Tongue (tissue), 3 donors: ENCODE measurements at places on chromosomes 5 and 9. TPM values are rescaled to one million over a fixed set of nuclear protein-coding genes. Genes with fewer than 3 reads are reported as not detected.

DNA sequence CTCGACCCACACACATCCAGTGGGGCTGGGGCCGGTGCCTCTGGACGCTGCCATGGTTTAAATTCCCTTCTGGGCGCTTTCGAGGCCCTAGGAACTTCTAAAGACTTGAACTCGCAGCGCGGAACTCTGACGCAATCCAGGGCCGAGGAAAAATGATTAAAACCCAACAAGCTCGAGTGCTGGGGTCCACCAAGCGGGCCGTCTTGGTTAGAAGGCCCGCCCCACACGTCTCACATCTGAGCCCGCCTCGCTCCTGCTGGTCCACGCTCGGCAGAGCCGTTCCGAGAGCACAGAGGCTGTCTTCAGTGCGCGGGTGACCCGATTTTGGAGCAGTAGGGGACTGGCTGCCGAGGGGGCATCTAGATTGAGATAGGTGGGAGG lies 1.5 kb downstream of the CRHBP start:
- no peak for DNase-seq

GRCh38 chr9:37432020-37432419 lies 9.5 kb downstream of the GRHPR start:
- no peak for DNase-seq

DNA sequence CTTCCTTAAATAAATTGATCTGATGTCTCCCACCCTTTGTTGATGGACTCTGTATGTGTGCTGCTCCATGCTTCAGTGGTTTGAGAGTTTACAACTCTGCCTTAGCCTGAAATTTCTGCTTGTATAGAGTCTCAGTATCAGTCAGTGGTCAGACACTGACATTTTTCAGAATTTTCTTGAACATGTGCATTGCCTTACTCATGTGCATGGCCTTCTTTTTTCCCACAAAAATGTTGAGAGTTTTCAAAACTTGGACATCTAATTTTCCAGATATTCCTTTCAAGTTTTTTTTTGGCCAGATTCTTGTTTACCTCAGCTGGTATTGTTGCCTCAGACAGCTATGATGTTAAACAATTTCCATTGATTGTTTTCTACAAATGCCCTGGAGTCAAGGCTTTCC lies 427.1 kb upstream of the CHD1 start:
- no peak for DNase-seq

GRCh38 chr9:224026-224425 lies 9.4 kb downstream of the DOCK8 start:
- DNase-seq, result no peak

- DNase-seq, result peak; percentile 76
These were observed at the start of gene TJP2 for GRCh38 chr9:69173891-69174615. Gene TJP2 (plus strand): TSS chr9:69174277. CDS start chr9:69174373, 96 bp downstream.

DNA sequence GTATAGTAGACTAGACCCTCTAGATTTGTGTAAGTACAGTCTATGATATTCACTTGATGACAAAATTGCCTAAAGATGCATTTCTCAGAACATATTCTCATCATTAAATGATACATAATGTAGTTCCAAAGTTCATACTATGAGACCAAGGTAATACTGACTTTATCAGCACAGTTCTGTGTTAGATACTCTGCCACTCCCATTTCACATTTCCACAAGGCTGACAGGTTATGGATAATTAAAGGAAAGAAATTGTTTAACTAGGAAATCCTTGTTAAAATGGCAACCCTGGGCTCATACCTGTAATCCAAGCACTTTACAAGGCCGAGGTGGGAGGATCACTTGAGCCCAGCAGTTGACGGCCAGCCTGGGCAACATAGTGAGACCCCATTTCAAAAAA lies 33.6 kb downstream of the TYRP1 start:
- no peak for DNase-seq

DNA sequence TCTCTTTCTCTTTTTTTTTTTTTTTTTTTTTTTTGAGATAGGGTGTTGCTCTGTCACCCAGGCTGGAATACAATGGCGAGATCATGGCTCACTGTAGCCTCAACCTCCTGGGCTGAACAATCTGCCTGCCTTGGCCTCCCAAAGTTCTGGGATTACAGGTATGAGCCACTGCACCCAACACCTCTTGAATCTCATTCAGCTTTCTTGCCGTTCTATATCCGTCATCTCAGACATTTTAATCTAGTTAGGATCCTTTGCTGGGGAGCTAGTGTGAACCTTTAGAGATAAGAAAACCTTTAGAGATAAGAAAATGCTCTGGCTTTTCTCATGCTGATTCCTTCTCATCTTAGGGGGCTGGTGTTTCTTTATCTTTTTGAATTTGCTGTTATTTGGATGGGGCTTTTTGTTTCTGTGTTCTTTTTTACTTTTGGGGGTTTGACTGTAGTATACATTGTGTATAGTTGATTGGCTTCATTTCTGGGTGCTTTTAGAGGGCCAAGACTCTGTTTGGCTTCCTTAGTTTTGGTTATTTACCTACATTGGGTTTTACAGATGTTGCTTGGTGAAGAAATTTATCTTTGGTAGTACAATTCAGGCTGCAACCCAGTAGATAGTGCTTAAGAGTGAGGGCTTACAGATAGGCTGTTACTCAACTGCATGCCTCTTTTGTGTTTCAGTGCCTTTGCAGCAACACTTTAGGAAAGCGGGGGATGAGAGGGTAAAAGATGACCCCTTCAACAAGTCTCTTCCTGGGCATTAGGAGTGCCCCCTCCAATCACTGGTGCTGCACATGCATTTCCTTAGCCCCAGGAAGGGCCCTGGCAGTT lies 41.9 kb upstream of the SLC36A1 start:
- DNase-seq, result no peak

GRCh38 chr5:89097103-89097502 lies 214.1 kb upstream of the MEF2C start:
- DNase-seq, result no peak

- DNase-seq, result no peak
These were observed 240.8 kb downstream of the FSTL4 start for GRCh38 chr5:133371371-133372155.

GRCh38 chr9:4923580-4924544 lies 61.2 kb upstream of the JAK2 start:
- no peak for DNase-seq

GRCh38 chr5:122751293-122751782 lies 23.5 kb upstream of the SNX2 start:
- DNase-seq, result no peak

DNA sequence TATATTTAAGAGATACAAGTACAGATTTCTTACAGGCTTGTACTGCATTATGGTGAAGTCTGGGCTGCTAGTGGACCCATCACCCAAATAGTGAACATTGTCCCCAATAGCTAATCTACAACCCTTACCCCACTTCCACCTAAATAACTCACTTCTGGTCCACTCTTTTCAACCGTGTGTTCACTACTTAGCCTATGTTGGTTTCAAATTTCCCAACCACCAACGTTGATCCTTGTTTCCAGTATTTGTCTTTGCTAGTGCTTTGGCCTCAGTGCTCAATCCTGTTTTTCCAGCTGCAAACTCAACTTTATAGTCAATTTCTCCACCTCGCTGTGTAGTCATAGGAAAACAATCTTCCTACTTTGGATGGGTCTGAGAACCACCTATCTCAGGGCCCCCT lies 45.3 kb upstream of the TTC39B start:
- DNase-seq, result no peak

INSL6 gene
- total RNA-seq, result not detected

LECT2 gene
- not detected for total RNA-seq

CCL28 gene
- 13.0 TPM for total RNA-seq

ECSCR gene
- 7.9 TPM for total RNA-seq

SLC36A3 gene
- not detected for total RNA-seq

CARTPT gene
- total RNA-seq, result not detected

OBP2B gene
- not detected for total RNA-seq
